ENCODE measurements at places on chromosomes 4 and X.

GRCh38 chr4:106451091-106451490 is 82.5 kb upstream of the GIMD1 start:
- no peak for DNase-seq

GRCh38 chr4:75718529-75718928 is 5.8 kb upstream of the USO1 start:
- no peak for DNase-seq

DNA sequence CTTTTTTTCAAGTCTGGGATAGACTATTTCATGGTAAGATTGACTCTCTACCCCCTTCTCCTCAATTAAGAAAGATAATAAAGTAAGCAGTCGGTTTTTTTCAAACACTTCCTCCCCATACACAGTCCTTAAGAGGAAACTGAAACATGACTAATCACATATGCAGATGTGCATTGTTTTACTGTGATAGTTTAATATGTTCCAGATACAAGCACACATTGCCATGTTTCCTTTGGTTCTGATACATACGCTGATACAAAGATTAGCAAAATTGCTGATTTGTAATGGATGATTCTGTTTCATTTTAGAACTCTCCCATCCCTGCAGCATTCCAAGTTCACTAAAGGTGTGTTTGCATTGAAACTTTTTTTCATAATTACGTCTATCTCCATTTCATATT is 76.1 kb downstream of the FBXO8 start:
- DNase-seq, result no peak

DNA sequence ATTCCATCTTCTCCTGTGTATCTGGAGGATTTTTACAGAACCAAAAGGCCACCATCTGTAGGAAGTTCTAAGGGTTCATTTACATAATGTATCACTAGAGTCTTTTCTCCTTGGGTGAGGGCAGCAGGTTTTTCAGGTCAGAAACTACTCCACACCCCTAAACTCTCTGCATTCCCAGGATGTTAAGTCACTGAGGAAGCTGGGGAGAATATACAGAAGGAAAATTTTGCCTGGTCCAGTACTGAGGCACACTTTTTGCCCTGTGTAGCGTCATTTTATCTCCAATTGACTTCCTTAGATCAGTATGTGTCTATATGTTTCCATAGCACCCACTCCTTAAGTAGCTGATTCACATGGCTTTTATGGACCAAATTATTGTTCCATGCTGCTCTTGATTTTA is 17.0 kb downstream of the XKRX start:
- no peak for DNase-seq

- DNase-seq, result no peak
These were observed 29.1 kb upstream of the GALNT7 start for GRCh38 chr4:173139561-173139960.

Measured in activated naive CD4-positive, alpha-beta T cell (primary cell).